ENCODE measurements at places on chromosomes 7 and 10.

- no peak for DNase-seq
These were observed 8.6 kb downstream of the GJD4 start for GRCh38 chr10:35613597-35614226.

- DNase-seq, result no peak
These were observed 238.8 kb downstream of the FANK1 start for GRCh38 chr10:126135177-126135576.

DNA sequence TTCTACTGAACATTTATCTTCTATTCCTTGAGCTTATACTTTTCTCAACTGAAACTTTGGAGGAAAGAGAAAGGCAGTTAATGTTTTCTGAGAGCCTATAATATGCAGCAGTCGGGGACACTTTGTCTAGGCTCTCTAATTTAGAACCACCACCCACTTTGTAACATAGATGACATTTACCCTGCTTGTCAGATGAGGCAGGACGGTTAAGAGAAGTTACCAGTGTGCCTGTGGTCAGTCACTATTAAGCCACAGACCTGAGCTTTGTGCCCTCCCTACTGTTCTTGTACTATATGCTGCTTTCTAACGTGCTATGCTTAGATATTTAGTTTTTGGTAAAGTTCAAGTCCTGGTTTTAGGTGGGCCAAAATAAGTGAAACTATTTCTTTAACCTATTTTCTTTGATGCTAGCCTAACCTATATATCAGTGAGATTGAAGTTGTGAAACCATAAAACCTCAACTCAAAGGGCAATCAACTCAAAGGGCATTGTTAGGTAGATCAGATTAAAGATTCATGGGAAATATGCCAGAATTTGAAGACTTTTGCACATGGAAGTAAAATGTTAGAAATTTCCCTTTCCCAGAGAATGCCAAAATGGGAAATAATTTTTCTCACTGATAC, 156.5 kb upstream of the AGR3 start:
- no peak for DNase-seq

GRCh38 chr7:74025146-74025545, 2.8 kb upstream of the ELN start:
- no peak for DNase-seq

DNA sequence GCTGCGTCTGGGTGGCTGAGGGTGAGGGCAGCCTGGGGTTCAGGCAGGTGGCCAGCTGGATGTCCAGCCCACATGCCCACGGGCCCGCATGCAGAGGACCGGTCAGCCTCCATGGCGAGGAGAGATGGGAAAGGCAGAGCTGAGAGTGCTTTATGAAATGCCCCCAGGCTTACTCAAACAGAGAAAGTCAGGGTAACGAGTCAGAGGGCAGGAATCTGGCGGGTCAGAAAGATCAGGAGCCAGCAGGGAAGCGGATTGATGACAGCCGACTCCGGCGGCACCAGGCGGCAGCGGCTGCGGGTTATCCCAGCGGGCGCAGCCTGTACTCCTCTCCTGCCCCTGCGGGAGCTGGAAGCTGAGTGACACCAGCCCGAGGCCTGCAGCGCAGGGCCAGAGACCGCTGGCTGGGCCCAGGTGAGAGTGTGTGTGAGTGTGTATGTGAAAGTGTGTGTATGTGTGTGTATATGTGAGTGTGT, 13.4 kb downstream of the SLC13A4 start:
- DNase-seq, result no peak

DNA sequence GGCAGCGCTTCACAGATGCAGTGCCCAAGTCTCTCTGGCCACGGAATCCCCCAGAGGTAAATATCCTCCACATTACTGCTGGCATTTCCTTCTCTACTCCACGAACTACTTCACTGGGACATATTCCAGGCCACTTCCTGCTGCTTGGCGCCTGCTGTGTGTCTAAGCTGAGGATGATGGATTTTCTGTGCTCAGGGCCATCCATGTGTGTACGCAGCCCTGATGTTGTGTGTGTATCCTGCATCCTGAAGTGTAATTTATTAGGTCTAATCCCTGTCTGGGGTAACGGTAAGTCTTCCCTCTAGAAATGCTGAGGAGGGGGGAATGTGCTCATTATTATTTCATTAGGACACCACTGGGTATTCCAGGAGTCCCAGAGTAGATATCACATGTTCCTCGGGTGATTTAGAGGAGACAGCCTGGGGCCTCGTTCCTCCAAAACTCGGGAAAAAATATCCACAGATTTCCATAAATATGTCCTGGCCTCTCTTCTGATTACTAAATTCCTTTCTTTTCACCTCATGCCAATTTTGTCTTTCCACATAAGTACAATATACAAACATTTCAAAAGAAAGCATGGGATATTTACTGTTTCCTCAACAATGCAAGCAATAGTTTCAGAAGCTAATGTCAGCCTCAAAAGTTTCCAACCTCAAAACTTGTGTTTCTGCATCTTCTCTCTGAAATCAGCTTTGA, 25.5 kb upstream of the HABP2 start:
- DNase-seq, result no peak

- no peak for DNase-seq
These were observed 177.3 kb downstream of the NSUN6 start for GRCh38 chr10:18474118-18474455.

DNA sequence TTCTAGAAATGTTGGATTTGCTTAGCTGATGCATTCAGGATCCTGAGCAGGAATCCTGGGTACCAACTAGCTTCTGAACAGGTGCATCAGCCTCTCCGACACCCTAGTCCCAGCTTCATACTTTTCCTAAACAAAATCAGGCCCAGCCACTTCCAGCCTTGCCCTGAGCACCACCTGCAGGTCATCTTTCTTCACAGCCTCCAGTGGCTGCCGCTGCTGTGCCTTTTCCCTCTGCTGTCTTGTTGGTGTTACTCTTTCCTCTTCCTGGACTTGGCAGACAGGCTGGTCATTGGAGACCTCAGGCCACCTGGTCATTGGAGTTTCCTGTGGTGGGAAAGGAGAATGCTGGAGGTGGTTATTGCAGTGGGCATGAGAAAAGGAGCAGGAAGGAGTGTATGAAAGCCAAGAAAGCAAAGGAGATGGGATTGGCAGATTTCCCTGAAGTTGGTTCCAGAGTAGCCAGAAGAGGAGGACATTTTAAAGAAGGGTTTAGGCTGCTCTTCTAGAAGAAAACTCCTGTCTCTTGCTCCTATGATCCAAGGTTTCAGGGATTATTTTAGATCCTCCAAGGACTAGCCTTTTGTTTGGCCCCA, 48.2 kb upstream of the NFKB2 start:
- no peak for DNase-seq

DNA sequence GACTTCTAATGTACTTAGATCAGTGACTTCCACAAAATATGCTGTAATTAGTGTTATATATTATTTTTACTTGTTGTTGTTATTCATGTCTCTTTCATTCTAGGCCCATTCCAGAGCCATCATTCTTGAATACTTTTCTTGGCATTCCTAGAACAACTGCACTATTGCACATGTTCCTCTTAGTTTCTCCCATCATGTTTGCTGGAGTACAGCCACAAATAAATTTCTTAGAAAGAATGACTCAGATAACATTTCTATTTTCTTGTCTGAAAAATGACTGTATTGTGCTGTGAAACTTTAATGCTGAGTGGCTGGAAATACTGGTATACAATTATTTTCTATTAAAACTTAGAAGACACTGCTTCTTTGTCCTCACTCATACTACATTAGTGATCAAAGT, 651.0 kb upstream of the STEAP1 start:
- no peak for DNase-seq

DNA sequence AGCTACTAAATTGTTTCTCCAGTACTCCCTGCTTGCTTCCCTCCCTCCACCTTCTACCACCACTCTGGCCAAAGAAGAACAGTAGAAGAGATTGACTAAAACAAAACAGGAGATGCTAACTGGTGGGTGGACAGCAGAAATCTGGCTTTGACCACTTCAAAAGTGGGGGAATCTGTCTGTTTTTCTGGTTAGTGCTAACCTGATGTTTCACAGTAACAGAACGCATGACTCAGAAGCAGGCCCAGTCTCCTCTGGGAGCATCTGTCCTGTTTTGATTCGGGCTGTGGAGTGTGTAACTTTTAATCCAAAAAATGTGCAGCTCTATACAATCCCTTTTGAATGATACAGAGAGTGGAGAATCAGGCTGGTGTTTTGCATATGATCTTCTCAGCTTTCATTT, 32.7 kb upstream of the ZNF438 start:
- DNase-seq, result no peak

DNA sequence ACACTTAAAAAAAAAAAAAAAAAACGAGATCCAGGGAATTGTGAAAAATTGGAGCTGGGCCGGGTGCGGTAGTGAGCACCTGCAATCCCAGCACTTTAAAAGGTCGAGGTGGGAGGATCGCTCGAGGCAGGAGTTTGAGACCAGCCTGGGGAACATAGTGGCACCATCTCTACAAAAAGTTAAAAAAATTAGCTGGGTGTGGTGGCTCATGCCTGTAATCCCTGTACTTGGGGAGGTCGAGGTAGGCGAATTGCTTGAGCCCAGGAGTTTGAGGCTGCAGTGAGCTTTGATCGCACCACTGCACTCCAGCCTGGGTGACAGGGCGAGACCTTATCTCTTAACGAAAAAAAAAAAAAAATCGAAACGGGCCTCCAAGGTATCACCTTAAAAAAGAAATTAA, 2.0 kb downstream of the CLDN4 start:
- no peak for DNase-seq

DNA sequence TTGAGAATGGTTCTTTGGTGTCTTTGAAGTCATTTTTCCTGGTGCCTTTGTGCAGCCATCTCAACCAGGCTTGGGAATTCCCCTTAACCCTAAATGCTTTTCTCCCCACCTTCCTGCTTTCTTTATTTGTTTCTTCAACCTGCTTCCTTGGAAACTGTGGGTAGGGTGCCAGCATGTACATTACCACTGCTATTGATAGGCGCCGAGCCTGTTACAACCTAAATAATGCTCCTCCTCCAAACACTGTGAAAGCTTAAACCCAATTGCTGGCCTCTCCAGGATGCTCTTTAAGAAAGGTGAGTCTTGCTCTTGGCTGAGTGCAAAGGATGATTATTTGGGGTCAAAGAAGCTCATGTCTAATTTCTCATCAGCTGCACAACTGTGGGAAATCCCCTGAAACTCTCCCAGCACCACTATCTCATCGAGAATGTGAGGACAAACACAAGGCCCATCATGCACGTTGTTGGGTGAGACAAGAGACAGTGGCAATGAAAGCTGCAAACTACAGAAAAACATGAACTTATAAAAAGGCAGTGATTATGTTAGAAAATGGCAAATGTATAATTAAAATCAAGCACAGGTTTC, 285.5 kb upstream of the IGFBP3 start:
- DNase-seq, result no peak

- no peak for DNase-seq
These were observed 716.5 kb upstream of the KCND2 start for GRCh38 chr7:119556436-119556835.

- no peak for DNase-seq
These were observed 4.9 kb downstream of the COL17A1 start for GRCh38 chr10:104080762-104081161.

DNA sequence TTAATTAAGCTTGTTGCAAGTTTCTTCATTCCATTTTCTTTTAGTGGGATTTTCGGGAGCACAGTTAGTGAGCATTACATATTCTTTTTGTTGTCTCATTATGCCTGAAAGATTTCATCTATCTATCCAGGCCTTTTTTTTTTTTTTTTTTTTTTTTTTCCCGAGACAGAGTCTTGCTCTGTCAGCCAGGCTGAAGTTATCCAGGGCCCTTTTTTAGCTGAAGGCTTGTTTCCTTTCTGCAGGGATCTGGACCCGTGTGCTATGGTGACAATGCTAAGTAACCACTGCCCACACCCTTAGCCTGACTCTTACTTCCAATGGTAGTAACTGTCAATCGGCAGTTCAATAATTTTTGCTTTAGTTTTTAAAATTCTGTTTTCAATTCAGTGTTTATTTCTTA, 190.8 kb upstream of the MTPN start:
- DNase-seq, result no peak

- no peak for DNase-seq
These were observed 238.7 kb upstream of the PRSS58 start for GRCh38 chr7:142496545-142496991.

DNA sequence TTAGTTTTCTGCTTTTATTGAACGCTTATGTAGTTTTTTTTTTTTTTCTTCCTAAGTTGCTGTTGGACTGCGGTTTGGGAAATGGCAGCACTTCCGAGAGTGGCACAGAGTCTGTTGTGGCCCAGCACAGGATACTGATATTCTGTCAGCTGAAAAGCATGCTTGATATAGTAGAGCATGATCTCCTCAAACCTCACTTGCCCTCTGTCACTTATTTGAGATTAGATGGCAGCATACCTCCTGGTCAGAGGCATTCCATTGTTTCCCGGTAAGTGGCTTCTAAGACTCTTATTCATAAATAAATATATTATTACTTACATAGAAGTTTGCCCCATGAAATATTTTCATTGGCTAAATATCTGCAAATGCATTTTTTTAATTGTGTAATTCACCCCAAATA, 101.1 kb downstream of the BTAF1 start:
- DNase-seq, result no peak

- no peak for DNase-seq
These were observed 12.7 kb upstream of the COL28A1 start for GRCh38 chr7:7548407-7548806.

DNA sequence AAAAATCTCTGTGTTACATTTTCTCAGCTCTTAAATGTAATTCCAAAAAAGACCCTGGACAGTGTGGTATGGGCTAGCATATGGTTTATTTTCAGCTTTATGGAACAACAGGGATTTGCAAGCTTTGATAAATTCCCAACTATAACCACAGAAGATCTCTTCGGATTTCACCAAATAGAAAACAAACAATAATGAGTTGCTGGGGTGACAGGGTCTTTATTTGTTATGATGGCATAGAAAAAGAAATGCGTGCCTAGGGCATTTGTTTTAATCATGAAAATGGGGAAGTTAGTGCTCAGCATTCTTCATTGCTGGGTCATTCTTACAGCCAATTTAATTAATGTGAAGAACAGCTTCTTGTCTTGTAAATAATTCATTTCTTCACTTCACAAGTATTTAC, 139.0 kb downstream of the LRRN3 start:
- DNase-seq, result no peak

- DNase-seq, result no peak
These were observed 31.4 kb downstream of the ARMC3 start for GRCh38 chr10:22959292-22959691.

DNA sequence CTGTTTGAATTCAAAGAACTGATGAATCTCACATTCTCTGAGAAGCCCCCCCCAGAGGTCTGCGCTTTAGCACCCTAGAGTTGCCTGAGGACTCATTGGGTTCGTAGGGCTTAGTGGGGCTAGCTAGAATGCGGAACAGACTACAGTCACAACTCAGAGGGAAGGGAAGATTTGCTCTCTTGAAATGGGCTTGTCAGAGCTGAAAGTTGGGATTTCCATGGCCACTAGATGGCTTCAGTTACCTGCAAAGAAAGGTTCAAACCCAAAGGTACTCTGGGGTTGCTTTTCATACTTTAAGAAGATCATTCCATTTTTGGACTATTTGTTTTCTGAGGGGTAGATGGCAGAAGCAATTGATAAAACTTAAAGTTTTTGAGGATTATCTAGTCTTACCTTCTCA, 205.0 kb downstream of the BBS9 start:
- no peak for DNase-seq

- DNase-seq, result no peak
These were observed 50.6 kb downstream of the MGMT start for GRCh38 chr10:129517680-129518057.

All from stimulated activated CD4-positive, alpha-beta T cell treated with anti-CD3 and anti-CD28 coated beads, Interleukin-1b, Interleukin-23, amount 100 ng/mL, for 24 hours (primary cell).